ENCODE measurements at places on chromosomes 12 and 14. TPM values are rescaled to one million over a fixed set of nuclear protein-coding genes. Genes with fewer than 3 reads are reported as not detected.

DNA sequence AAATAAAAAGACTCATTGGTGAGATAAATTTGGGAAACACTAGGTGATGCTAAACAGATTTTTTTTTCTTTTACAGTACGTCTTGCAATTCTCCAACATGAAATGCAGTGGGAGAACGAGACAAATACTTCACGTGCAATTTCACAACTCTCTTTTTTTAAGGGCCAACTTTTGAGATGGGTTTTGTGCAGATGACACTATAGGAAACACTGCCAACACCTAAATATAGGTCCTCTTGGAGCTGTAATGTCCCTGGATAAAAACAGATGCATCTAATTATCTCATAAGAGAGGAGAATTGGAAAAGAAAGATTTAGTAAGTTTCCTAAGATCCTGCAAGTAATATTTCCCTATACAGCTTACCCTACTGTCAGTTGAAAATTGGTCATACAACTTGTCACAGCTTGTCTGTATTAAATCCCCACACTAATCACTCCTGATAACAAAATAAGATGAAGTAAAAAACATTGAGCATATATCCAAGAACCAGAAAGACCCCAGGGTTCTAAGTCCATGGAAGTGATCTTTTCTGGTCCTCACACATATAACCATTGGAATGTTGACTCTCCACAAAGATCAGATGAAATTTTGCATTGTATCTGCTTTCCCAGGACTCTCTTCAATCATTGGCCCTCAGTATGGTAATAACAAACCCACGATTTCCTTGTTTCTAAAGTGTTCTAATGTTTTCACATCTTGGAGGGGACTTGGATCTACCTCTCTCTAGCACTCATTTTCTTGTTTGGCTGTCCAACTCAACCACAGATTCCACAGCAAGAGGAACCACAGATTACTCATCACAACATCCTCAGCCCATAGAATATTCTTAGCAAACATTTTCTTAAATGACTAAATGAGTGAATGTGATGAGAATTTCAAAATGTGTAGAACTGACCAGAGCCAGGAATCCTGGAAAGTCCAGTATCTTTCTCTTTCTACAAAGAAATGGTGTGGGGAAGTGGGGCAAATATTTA, 769.4 kb upstream of the USP15 start:
- no peaks in the 10 kb centered on the region for H3K36me3 ChIP-seq
- no peaks in the 10 kb centered on the region for H3K4me1 ChIP-seq
- DNase-seq: no peak
- H3K4me3 ChIP-seq: no peak overlapping the region
- H3K27ac ChIP-seq: no peak overlapping the region

GRCh38 chr14:84963518-84963917, 566.4 kb upstream of the FLRT2 start:
- DNase-seq: no peak
- no peak overlapping the region for H3K27ac ChIP-seq
- H3K27me3 ChIP-seq: no peaks in the 10 kb centered on the region
- no peaks in the 10 kb centered on the region for H3K36me3 ChIP-seq
- no peak overlapping the region for H3K4me3 ChIP-seq

- H3K36me3 ChIP-seq: no peaks in the 10 kb centered on the region
- DNase-seq: no peak
- no peaks in the 10 kb centered on the region for H3K4me1 ChIP-seq
- H3K27me3 ChIP-seq: no peaks in the 10 kb centered on the region
- no peak overlapping the region for H3K27ac ChIP-seq
Measured at GRCh38 chr14:34183478-34183877, 232.6 kb upstream of the EGLN3 start.

DNA sequence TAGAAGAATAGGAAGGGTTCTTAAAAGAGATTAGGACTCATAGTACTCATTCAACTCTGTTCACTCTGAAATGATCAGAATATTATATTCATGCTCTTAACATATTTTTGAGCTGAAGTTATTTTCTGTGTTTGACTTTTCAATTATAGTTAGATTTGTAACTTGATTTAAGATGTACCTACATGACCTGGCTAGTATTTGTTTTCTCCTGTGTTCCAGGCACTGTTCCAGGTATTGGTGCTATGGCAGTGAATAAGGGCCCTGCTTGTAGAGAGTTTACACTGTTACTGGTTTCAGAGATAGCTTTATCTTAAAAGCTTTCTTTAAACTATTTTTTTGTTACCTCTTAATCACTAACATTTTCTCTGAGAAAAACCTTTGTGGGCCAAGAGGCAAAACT, 19.1 kb upstream of the SLC17A8 start:
- H3K4me3 ChIP-seq: no peak overlapping the region
- no peak for DNase-seq
- H3K4me1 ChIP-seq: no peaks in the 10 kb centered on the region
- no peak overlapping the region for H3K27ac ChIP-seq
- H3K27me3 ChIP-seq: no peaks in the 10 kb centered on the region

Gene PELI2
- total RNA-seq: 17.5 TPM

Gene MCRS1
- total RNA-seq: 20.0 TPM

Gene C12orf56
- total RNA-seq: not detected

Gene IL26
- not detected for total RNA-seq
